ENCODE measurements at places on chromosomes 3 and 15.

GRCh38 chr15:41564286-41564959 is 5.4 kb downstream of the TYRO3 start:
- no peak for DNase-seq

DNA sequence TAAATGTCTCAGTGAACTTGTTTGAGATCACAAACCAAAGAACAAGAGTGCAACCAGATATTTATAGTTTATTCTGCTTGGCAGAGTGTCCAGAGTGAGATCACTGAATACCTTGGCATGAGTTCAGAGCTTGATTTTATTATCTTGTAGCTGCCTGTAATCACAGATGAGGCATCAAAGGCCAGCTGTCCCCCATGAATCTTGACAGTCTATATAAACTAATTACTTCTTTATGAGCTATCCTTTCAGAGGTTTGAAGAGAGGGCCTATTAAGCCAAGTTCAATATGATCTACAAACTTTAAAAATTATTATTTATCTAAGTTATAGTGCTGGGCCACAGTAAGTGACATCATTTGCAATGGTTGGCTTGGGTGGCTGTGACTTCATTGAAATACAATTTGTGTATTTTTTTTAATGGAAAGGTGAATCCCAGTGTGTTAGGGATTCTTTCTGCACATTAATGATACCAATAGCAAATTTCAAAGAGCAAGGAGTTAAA is 251.5 kb downstream of the CLSTN2 start:
- no peak for DNase-seq

- DNase-seq: no peak
Observed at GRCh38 chr15:87707566-87708130, 548.9 kb downstream of the NTRK3 start.

- DNase-seq: no peak
Observed at GRCh38 chr15:92394309-92395097, 822 bp downstream of the ST8SIA2 start.

- DNase-seq: no peak
Observed at GRCh38 chr3:157494581-157495281, 8.5 kb downstream of the VEPH1 start.

DNA sequence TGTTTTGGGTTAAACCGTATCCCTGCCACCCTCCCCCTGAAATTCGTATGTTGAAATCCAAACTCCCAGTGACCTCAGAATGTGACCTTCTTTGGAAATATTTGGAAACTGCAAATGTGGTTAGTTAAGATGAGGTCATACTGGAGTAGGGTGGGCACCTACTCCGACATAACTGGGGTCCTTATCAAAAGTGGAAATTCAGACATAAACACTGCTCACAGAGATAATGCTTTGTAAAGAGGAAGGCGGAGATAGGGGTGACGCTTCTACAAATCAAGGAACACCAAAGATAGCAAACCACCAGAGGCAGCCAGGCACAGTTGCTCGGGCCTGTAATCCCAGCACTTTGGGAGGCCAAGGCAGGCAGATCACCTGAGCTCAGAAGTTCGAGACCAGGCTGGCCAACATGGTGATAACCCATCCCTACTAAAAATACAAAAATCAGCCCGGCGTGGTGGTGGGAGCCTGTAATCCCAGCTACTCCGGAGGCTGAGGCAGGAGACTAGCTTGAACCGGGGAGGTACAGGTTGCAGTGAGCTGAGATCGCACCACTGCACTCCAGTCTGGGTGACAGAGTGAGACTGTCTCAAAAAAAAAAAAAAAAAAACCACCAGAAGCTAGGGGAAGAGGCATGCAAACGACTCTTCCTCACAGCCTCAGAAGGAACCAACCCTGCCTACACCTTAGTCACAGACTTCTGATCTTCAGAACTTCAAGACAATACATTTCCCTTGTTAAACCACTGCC is 51.1 kb upstream of the CHD2 start:
- no peak for DNase-seq

DNA sequence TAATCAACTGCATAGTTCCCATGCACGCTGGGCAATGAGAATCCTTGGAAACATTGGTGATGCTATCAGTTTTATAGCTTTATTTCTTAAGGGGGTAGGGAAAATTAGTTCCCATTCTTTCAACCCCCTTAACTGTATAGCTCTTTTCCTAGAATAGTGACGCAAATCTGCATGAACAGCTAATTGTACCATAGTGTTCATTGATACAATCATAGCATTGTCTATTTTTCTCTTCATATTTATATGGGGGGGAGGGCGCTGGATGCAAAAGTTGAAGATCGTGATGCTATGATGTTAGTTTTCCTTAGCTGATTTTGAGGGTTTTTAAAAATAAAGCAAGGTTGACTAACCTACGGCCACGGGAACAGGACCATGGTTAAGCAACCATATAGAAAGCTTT is 32.4 kb upstream of the SAMMSON start:
- DNase-seq: no peak

- no peak for DNase-seq
Observed at GRCh38 chr3:72035606-72036005, 250.7 kb upstream of the PROK2 start.

DNA sequence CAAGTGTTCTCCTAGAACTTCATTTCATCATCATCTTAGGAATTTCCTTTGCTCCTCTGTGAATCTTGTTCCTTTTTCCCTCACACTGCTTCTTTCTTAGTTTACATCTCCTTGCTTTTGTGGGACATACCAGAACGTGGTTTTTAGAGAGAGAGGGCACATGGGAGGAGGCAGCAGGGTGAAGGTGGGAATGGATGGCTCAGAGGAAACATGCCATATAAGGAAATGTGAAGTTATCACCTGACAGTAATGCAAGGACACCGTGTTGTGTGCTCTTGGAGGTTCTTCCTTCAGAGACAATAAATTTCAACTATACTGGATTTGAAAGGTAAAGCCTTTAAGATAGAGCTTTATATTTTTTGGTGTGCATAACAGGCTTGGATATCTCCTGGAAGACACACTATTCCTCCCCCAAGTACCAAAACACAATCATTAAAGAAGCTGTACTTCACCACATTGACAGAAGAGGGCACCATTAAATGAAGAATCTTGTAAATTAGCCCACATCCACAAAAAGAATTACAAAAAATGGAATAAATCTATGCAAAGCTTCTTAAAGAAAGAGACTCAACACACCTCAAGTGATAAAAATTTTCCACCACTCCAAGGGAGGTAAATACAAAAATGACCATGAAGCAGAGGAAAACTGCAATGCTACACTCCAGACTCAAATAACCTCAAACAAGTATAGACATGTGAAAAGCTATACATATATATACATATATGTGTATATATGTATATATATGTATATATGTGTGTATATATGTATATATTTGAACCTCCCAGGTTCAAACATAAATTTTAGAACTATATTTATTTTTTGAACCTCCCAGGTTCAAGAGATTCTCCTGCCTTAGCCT is 26.1 kb downstream of the RPL39L start:
- DNase-seq: no peak

GRCh38 chr15:50925281-50925680 is 16.8 kb downstream of the AP4E1 start:
- DNase-seq: no peak

DNA sequence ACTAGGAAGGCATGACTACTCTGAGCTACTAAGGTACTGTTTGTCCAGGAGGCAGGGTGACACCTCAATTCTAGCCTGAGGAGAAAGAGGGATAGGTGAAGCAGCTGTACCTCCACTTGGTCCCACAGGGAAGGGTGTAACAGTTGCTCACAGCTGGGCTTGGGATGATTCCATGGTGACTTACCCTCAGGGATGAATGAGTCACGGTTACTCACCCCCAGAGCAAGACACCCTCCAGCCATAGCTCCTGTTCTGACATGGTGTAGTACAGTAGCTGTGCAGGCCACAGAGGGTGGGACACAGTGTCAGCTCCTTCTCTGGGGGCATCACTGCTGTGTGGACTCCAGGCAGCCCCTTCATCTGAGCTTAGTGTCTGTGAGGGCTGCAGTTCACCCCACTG is 868.6 kb upstream of the SEMA6D start:
- no peak for DNase-seq

DNA sequence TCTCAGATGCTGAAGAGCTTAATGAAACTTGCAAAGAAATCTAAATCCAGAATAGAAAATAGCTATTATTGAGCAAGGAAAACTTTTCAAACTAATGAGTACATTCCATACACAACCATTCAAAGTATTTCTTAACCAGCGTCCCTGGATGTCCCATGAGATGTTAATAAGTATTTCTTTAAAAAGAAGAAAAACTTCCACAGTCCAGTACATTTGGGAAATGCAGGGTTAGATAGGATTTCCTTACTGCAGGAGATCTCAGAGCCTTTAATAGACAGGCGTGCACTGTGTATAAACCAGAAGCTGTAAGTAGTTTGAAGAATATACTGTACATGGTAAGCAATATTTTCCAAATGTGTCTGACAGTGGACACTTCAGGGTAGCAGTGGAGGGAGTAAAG is 29.6 kb upstream of the BHLHE40 start:
- DNase-seq: no peak

DNA sequence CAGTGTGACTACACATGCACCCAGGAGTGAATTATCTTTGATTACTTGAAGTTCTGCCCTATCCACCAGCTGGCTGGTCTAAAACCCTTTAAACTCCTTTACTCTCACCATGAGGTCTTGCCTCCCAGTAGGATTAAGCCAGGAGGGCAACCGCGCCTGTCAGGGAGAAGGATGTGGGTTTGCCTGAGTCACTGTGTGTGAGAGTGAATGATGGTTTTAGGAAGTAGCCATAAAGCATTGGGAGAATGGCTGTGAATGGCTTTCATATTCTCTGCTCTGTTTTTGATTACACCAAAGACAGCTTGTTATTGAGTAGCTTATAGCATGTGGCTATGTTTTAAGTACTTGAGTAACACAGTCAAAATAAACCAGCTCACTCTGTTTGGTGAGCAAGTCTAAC is 637.7 kb upstream of the TBL1XR1 start:
- DNase-seq: no peak

GRCh38 chr3:73738711-73739110 is 114.0 kb upstream of the PDZRN3 start:
- no peak for DNase-seq

GRCh38 chr3:197216914-197217313 is 81.5 kb downstream of the DLG1 start:
- DNase-seq: no peak

DNA sequence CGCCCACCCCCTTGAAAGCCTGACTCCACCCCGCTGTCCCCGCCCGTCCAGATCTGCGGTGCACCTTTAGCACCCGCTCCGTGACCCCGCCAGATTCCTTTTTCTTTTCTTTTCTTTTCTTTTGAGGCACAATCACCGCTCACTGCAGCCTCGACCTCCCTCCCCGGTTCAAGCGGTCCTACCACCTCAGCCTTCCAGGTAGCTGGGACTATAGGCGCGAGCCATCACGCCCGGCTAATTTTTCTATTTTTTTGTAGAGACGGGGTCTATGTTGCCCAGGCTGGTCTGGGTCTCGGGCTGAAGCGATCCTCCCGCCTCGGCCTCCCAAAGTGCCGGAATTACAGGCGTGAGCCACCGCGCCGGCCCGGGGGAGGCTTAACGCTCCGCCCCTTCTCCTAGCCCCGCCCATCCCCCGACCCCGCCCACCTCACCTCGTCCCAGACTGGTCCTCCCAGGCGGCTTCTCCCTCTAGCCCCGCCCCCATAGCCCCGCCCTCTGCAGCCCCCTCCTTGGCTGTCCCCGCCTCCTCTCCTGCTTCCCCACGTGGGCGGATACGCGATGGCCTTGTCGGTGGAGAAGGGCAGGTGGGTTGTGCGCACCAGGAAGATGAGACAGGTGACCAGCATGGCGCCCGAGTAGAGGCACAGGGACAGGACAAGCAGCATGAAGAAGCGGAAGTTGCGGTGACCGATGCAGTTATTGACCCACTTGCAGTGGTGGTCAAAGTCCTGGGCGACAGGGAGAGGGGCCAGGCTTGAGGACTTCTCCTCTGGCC is 3.2 kb downstream of the ZDHHC19 start:
- DNase-seq: no peak

DNA sequence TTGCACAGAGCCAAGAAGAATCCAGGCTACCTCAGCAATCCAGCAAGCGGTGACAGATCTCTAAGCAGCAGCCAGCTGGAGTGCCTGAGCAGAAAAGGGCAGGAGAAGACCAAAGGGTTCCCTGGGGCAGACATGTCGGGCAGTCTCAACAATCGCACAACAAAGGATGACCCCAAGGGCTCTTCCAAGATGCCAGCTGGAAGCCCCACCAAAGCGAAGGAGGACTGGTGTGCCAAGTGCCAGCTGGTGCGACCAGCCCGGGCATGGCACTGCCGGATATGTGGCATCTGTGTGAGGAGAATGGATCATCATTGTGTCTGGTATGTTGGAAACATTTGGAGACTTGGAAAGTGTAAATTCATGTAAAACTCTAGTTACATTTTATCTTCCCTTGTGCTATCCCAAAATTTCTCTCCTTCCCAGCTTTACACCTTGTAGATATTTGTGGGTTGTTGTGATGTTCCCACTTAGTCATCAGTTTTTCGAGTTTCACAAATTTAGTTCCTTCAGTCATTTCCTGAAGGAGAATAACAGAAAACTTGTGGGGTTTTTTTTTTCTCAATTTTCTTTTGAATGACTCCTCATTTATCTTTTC is 6.4 kb downstream of the ZDHHC23 start:
- DNase-seq: no peak

GRCh38 chr15:85730001-85730820 is 64.5 kb downstream of the KLHL25 start:
- no peak for DNase-seq

DNA sequence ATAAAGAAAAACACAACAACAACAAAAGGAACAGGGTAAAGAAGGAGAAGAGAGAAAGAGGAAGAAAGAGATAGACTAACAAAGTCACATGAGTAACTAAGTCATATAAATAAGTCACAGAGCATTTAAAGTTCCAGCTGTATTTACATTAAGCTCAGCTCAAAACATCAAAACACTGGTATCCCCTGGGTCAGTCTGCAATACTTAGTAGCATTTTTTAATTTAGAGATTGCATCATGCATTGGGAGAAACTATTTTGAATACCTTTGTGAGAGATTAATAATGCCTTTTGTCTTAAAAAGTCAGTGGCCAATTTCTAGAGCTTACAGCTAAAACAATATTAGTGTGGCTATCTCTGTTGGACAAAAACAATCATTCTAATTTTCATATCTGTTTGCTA is 78.4 kb downstream of the NEK10 start:
- DNase-seq: no peak

- DNase-seq: no peak
Observed at GRCh38 chr3:157170861-157171260, 10.9 kb upstream of the CCNL1 start.

GRCh38 chr15:73030122-73030679 is 22.1 kb upstream of the NEO1 start:
- no peak for DNase-seq

All from stimulated activated CD8-positive, alpha-beta memory T cell treated with anti-CD3 and anti-CD28 coated beads, Interleukin-7, amount 100 ng/mL, for 1 hour (primary cell).